ENCODE measurements at places on chromosomes 5 and 9. TPM values are rescaled to one million over a fixed set of nuclear protein-coding genes. Genes with fewer than 3 reads are reported as not detected.

CXCL14 gene
- 42.4 TPM for total RNA-seq

EGR1 gene
- 78.2 TPM for total RNA-seq

SLC36A3 gene
- not detected for total RNA-seq

PLEKHG4B gene
- total RNA-seq = 2.7 TPM

GRCh38 chr5:165525271-165525670 lies 2019.9 kb downstream of the MAT2B start:
- no peak for DNase-seq

GRCh38 chr9:116975126-116975525 lies 288.0 kb downstream of the TRIM32 start:
- DNase-seq = no peak

DNA sequence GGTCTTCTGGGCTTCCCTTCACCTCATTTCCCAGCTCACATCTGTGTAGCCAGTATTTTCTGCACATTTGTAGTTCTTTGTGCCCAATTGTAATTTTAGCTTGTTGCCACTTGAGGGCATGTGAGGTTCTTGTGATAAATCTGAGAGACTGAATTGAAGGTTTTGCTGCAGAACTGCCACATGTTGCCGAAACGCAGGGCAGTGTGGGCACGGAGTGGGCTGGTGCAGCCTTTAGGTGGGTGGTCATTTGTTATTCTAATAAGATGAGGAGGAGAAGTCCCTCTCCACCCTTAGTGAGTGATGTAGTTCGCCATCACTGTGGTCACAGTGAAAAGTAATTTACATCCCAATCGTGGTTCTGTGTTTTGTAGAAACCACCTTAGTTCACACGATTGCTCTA lies 21.2 kb downstream of the OTULIN start:
- DNase-seq = no peak

PPIP5K2 gene
- 62.2 TPM for total RNA-seq

- DNase-seq = no peak
Measured at GRCh38 chr5:140367256-140368013, 7.4 kb downstream of the SLC4A9 start.

DNA sequence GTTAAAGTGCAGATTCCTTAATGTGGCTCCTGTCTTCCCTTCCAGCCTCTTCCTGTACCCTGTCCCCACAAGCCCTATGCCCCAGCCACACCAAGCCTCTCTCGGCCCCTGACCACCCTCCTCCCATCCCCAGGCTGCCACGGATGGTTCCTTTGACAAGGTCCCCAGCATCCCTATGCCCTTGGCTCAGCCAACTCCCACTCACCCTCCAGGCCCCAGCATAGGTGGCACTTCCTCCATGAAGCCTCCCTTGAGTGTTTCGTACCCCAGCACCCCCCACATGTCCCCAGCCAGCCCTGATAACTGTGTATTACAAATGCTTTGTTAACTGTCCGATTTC lies 115.5 kb upstream of the TBC1D2 start:
- DNase-seq = no peak

KLHL3 gene
- 6.7 TPM for total RNA-seq
